ENCODE measurements at places on chromosomes 4 and X. TPM values are rescaled to one million over a fixed set of nuclear protein-coding genes. Genes with fewer than 3 reads are reported as not detected.

DNA sequence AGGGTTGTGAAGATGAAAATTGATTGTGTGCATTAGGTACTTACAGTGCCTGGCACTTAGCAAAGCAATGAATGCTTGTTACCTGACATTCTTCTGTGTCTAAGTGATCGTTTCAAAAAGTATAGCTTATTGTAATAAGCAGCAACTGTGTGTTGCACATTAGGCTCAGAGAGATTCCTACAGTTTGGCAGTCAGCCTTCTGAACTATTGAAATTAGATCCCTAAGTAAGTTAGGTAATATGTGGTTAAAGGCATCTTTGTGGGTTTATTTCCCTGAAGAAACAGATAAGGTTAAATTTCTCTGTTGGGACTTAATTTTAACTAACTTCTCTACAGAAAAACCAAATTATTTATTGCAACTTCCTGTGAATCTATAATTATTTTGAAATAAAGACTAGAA, 93.4 kb downstream of the REPS2 start:
- no peak for DNase-seq

- DNase-seq = no peak
These were observed 297.3 kb upstream of the LCORL start for GRCh38 chr4:18318682-18319388.

DNA sequence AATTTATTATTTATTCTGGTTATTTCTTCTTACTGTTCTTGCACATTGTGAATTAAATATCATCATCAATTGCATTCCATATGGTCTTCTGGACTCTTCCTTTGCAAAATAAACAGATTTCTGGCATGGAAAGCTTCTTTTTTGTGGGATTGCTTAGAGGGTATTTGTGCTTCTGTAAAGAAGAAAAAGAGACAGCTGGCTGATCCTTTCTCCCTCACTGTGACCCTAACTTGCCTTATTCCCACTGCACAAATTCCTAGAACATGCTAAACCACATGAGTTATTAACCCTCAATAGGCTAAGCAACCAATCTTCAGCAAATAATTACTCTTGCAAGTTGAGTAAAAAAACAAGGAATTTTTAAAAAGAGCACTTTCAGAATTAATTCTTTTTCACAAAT, 23.8 kb upstream of the LRCH2 start:
- no peak for DNase-seq

- no peak for DNase-seq
These were observed 58.2 kb upstream of the GPRIN3 start for GRCh38 chr4:89365776-89366175.

GRCh38 chrX:151505796-151506195, 57.7 kb upstream of the PASD1 start:
- no peak for DNase-seq

DNA sequence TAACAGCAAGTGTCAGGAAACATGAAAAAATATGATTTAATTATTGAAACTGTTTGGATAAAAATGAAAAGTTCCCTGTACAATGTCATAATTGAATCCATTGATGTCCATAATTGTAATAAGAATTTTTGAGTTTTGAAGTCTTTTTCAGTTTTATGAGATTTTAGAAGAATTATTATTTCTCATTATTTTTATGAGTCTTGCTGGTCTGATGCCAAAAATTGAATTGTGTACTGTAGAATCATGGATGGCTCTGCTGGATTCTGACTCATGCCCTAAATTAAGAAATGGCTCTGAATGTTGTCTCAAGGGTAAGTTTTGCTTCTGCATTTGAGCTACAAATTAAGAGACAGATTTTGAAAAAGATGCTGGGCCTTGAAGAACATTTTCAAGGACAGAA, 132.8 kb upstream of the MAP9 start:
- DNase-seq = no peak

DNA sequence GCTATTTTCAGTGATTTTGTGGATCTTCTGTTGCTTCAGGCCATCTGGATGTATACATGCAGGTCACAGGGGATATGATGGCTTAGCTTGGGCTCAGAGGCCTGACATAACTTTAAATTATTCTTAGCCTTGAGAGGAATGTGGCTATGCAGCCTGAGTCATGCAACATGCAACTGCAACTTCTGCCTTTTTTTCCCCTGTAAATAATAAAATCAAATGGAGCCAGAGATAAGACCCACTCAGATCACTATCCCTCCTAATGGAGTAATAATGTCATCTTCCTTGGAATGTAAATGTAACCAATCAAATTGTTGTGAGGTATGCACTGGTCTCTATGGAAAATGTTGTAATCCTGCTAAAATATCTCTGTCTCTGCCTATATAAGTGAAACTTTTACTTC, 54.9 kb downstream of the MAGEB17 start:
- DNase-seq = no peak

GRCh38 chr4:171239196-171239595, 574.0 kb upstream of the GALNTL6 start:
- DNase-seq = no peak

DNA sequence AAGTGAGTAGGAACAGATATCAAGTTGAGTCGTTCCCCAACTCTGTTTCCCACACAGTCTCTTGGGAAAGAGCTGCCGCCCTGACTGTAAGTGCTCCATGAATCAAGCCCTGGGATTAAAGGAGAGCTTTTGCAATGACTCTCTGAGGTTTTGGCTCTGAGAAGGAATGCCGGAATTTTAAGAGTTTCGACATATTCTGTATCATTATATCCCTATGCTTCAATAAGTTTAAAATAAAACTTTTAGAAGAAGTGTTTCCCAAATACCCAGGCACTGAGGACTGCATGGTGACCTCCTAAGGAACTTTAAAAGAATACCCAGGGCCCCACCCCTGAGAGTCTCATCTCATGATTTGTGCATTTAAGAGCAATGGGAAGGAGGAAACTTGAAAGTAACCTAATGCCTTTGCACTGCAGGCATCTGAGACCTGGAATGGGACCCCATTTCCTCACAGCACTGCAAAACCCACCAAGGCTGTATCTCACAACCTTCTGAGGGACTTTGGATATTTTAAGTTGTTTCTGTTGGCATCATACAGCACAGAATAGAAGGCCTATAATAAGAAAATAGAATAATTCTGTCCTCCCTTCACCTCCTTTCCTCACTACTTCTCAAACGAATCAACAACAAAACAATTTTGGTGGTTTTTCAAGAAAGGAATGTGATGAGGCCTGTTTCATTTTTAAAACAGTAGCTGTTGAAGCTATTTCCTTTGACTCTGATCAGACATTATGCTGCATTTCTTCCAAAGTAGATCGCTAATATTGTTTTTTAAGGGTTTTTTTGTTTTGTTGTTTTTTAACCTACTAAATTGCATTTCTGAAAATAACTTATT, 121.2 kb downstream of the GASK1B start:
- DNase-seq = no peak

DNA sequence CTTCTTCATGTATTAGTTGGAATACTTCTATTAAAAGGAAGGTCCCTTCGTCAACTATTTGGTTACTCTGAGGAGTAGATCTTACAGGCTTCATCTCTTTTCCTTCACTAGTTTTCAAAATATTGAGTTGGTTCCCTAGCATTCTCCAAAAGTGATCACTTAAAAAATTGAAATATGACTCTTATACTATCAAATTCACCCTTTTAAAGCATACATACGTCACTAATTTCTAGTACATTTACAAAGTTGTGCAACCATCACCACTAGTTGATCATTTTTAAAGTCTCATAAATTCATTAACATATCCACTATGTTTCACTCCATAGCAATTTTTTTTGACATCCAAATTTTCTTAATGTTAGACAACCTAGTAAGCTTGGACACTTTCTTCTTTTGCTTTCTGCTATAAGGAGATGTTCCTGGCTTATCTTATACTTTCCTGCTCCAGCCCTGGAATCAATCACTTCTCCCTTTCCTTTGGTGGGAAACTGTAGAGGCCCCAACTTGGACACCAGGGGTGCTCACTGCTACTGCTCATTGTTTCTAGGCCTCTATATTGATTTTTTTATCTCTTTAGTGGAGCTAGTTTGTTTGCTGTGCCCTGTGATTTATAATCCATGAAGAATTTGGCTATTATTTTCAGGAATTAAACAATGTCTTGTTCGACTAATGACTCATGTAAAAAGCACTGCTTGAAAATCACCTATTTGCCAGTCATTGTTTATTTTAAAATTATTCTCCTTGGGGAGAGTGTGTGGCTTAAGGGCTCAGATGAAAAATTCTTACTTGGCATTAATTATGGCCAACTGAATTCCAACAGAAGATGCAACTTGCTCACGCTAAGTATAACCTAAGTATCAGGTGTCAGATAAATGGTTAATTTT, 4.0 kb upstream of the ZFX start:
- no peak for DNase-seq

- no peak for DNase-seq
These were observed 205.3 kb downstream of the TENM3 start for GRCh38 chr4:182448281-182449151.

GRCh38 chr4:120209706-120210105, 143.1 kb upstream of the MAD2L1 start:
- no peak for DNase-seq

GRCh38 chrX:137545711-137546651, 19.9 kb upstream of the ZIC3 start:
- DNase-seq = no peak

DNA sequence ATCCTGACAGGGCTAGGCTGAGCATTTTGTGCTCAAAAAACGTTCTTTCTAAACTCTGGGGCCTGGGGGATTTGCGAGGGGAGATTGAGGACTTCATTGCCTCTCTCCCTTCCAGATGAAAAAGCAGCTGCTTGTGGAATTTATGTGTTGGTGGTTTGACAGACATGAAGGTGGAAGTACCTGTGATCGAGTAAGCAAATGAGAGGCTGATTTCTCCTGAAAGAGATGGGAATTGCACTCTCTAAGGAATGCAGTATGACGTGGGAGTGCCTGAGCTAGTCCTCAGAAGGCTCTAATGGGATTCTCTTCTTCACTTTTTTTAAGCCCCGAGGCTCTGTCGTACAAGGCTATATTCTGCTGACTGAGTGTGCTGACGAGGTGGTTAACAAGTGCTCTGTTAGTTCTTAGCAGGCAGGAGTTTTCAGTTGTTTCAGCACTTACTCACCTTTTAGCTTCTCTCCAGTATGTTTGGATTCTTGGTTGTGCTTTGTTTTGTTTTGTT, 426.8 kb upstream of the CNKSR2 start:
- DNase-seq = no peak

DNA sequence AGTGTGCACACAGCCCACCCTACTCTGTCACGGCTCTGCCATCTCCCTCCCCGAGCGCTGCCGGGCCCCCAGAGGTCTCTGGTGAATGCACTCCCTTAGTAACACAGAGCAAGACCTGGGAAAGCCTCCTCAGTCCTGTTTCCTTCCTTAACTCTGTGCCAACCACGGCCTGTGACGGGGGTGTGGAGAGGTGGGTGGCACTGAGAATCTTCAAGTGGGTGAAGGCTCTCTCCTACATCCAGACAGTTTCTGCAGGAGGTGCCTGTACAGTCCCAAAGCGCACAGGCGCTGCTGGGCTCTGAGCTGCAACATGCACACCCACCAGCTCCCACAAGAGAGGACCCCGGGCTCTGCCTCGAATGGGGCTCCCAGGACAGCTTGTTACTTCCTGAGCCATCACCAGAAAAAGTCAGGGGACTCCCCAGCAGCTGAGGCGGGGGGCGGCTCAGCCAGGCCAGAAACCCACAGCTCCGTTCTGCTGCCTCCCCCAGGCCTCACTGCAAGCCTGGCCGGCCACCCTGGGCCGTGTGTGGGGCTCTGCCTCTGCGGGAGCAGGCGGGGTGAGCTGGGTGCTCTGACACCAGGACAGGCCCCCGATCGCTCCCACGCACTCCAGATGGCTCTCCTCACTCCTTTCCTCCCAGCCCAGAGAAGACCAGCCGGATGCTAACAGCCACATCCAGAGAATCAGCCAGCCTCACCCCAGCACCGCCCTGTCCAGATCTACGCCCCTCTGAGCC, 29.7 kb downstream of the FAM53A start:
- DNase-seq = no peak

- DNase-seq = no peak
These were observed 139.5 kb downstream of the SLIT2 start for GRCh38 chr4:20391198-20391597.

DNA sequence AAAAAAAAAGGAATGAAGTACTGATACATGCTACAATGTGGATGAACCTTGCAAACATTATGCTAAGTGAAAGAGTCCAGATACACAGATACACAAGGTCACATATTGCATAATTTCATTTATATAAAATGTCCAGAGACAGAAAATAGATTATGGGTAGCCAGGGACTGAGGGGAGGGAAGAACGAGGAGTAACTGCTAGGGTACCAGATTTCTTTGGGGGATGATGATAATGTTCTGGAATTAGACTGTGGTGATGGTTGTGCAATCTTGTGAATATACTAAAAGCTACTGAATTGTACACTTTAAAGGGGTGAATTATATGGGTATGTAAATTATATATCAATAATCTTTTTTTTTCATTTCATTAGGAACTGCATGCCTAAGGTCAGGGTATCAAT, 20.8 kb upstream of the AP1AR start:
- DNase-seq = no peak

DNA sequence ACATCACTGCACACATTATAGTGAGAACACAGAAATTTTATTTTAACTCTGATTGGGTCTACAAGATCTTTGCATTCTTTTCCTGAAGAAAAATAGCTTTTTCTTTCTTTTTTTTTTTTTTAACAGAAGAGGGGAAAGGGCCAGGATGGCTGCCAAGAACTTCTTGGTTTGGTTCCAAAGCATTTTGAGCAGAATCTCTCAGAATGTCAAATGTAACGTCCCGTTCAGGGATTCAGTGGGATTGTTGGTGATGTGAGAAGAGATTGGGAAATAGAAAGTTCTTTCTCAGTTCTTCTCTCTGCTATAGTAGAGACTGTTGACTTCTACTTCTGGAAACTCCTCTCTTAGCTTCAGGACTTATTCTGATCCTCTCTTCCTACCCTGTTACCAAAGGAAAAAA, 70.9 kb upstream of the CBR4 start:
- DNase-seq = no peak

DNA sequence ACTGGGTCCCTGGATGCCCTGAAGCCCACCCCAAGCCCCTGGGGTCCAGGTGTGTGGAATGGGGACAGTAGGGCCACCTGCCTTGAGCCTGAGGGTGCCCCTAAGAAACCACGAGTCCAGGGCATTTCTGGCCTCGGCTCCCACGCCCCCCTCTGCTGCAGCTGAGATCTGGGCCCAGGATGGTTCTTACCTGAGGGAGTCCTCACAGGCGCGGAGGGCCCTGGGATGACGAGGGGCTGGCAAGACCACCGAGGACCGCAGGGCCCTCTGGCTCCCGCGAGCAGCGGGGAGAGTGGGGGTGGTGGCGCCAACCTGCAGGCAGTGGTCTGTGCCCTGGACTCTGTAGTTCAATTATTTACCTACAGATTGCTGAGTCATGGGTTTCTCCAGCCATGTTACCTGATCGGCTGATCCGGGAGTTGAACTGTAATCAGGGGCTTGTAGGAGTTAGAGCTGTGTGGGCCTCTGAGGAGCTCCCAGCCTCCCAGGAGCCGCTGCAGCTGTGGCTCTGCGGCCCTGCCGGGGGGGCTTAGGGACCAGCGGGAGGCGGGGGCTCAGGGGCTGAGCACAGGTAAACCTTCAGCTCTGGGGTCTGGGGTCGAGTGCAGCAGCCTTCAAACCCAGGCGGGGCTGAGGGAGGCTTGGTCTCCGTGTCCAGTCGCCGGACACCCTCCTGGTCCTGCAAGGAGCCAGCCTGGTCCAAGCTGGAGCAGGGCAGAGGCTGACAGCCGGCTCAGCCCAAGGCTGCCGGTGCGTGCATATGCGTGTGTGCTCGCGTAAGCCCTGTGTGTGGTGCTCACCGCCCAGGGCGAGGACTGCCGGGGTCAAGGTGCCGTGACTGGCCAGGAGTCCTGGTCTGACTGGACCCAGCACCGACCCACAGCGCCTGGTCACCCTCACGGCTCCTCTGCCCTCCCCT, at the start of gene SLC26A1:
Gene SLC26A1 (minus strand): TSS at position 294 of the 919 bp plus-strand sequence. CDS start 1,701 bp downstream, outside the sequence.
- no peak for DNase-seq

Gene SHROOM2
- not detected for total RNA-seq

Gene HMGN5
- 7.5 TPM for total RNA-seq

Gene STK32B
- not detected for total RNA-seq
